ENCODE measurements at places on chromosomes 12 and 14. TPM values are rescaled to one million over a fixed set of nuclear protein-coding genes. Genes with fewer than 3 reads are reported as not detected.
A peak's percentile ranks its signal among the peaks of the same experiment; 100 is the strongest.

MYO1A gene
- 0.48 TPM for total RNA-seq

RFX4 gene
- total RNA-seq = not detected

KLRG1 gene
- 6.7 TPM for total RNA-seq

CD163L1 gene
- total RNA-seq = not detected

CLEC7A gene
- total RNA-seq = not detected

KRT80 gene
- not detected for total RNA-seq

IAPP gene
- not detected for total RNA-seq

TAS2R10 gene
- 1.0 TPM for total RNA-seq

PPP2R5E gene
- 52.4 TPM for total RNA-seq

SERPINA9 gene
- not detected for total RNA-seq

ZNF664 gene
- 41.0 TPM for total RNA-seq

TGM1 gene
- total RNA-seq = 8.7 TPM

DNA sequence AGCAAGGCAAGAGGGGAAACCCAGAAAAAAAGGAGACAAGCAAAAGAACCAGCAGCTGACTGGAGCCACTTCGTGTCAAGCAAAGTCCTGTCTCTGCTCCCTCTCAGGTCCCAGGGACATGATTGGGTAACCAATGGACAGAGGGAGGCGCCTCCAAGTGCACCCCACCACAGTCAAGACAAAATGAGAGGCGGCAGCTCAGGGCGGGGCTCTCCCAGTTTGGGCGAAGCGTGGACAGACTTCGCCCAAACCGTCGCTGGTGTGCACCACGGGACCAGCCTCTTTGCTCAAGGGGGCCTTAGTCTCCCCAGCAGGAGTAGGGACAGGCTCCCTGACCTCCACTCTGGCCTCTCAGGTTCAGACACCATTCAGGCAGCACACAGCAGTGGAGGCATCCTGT, 1.5 kb upstream of the BEGAIN start:
- peak; percentile 44 for DNase-seq

DNA sequence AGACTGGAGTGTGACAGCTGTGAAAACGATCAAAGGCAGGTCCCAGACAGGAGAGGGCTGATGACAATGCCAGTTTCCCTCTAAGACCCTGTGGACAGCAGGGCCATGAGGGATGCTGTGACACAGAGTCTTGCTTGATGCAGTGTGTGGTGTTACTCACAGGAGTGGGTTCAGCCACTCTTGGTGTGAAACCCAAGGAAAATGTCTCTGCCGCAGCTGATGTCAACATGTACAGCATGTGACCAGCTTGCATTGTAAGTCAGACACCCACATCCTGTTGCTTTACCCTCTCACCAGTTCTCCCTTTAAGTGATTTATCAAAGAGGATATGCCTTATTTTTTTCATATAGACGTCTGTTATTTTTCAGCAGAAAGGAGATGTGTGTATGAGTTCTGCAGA, 268.6 kb downstream of the BTG1 start:
- peak; percentile 92 for DNase-seq

DNA sequence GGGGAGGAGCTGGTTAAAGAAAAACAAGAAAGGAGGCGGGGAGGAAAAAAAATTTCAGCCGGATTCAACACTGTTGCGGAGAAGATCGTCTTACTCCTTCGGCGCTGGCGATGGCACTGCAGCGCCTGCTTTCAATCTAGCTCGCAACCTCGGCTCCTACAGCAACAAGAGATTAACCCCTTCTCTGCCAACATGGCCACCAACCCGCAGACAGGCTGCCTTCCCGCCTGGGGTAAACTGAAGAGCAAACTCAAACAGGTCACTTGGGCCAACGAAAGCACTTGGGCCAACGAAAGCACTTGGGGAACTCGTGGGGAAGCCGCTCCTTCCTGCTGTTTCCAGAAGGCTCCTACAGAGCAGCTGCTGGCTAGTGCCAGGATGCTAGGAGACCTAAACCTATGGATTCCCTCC, 73.7 kb downstream of the CIT start:
- no peak for DNase-seq

DNA sequence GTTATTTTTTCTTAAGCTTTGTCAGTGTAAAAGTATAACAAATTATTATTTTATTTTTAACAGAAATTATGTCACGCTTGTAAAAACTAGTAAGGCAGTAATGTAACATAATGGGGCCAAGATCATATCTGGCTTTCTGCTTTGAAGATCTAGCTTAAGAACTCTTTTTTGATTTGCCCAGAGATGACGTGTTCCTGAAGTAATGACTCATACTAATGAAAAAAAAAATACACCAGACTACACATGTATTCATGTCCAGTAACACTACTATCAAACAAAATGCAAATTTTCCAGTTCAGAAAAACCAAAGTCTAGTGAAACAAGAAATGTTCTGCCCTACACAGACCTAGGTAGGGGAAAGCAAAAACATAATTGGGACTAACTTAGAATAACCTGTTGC, 432.2 kb upstream of the ATXN7L3B start:
- no peak for DNase-seq

GRCh38 chr14:50335389-50335788, 23.3 kb downstream of the DMAC2L start:
- DNase-seq = no peak

GRCh38 chr14:56650979-56651378, 71.4 kb downstream of the TMEM260 start:
- no peak for DNase-seq

GRCh38 chr12:3990501-3991280, 117.5 kb upstream of the PARP11 start:
- no peak for DNase-seq

- peak; percentile 91 for DNase-seq
Observed at GRCh38 chr12:124914392-124915238, at the start of gene UBC. UBC (minus strand) TSS chr12:124914650; CDS start chr12:124913771, 879 bp downstream.

- DNase-seq = no peak
Observed at GRCh38 chr14:31320216-31320615, 100.1 kb downstream of the HEATR5A start.

- DNase-seq = no peak
Observed at GRCh38 chr12:102374190-102374589, 106.2 kb downstream of the IGF1 start.

DNA sequence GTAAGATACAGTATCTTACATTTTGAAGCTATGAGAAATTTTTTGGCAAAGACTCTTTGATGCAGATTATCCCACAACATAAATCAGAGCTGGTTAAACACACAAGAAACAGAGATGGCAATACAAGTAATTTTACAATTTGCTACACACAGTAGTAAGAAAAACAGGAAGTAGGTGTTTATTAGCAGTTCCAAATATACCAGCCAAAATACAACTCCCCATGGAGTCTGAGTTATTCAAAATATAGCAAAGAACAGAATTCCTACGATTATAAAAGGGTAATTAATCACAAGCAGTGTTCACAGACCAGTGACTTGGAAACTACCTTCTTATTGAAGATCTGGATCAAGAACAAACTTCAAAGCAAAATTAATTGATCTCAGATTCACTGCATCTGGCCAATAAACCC, 83.9 kb downstream of the BMP4 start:
- DNase-seq = no peak

DNA sequence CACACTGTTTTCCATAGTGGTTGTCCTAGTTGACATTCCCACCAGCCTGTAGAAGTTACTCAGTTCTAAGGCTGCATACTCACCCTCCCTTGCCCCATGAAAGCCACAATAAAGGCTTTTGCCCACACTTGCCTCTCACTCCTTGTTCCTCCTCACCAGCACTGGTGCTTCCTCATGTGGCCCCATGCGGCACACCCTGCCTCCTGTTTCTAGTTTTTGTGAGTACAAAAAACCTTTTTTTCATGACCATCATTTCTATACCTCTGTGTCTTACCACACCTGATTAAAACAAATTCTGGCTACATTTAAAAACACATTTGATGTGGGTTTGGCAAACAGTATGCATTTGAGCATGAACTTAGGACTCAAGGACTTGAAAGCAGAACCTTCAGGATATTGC, 40.7 kb upstream of the RIN3 start:
- no peak for DNase-seq

DNA sequence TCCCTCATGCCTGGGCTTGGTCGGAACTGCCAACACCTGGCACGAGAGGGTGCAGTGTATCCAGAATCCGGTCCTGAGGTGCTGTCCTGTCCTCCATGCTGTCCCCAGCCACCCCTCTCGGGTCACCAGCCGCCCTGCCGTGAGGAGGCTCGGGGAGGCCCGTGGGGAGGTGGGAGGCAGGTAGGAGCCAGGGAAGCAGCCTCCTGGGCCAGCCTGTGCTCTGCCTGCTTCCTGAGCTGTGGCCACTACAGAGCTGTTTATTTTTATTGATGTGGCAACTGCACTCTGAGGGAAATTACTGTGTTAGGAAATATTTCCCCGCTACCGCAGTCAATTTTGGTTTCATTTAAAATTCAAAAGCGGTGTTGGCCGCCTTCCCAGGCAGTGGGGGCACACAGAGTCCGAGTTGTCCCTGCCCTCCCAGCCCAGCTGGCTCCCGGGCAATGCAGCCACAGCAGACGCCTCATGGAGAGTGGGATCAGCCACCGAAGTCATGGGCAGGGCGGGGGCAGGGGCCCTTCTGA, 18.3 kb downstream of the NOC4L start:
- peak; percentile 58 for DNase-seq

DNA sequence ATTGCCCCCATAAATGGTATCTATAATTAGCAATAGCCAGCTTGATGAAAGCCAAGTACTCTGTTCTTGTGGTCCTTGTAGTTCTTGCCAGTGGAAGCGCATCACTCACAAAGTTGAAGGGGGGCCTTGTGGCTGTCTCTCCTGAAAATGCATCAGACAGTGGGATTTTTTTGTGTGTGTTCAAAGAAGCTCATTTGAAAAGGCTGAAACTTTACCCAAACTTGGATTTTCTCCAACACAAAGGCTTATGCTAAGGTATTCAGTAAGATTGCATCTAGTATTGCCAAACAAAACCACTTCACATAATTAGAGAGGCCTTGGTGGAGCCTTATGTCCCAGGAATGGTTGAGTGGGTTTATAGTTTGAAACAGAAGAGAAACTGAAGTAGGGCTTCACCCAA, 216.7 kb upstream of the TMTC1 start:
- no peak for DNase-seq

DNA sequence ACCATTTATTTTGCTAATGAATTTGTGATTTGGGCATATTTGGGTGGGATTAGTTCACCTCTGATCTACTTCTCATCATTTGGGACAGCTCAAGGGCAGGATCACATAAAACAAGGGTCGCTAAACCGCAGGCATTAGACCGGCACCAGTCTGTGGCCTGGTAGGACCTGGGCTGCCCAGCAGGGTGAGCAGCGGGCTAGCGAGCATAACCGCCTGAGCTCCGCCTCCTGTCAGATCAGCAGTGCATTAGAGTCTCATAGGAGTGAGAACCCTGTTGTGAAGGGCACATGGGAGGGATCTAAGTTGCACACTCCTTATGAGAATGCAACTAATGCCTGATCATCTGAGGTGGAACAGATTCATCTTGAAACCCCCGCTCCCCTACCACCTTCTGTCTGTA, 785.3 kb downstream of the TRHDE start:
- DNase-seq = no peak

DNA sequence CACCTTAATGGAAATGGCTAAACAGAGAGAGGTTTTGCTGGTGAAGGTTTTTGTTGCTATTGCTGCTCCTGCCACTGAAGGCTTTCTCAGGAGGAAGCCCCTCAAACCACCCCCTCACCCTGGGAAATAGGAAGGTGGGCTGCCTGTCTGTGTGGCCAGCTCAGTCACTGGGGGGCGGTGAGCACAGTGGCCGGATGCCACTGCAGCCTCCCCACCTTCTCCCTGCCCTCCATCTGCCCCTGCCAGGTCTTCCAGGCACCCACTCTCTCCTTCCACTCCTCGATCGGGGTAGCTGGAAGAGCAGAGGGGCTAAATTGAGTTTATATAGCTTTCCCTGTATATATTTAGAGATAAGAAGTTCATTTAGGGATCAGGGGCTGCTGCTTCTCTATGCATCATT, 80.8 kb downstream of the PAPOLA start:
- no peak for DNase-seq

DNA sequence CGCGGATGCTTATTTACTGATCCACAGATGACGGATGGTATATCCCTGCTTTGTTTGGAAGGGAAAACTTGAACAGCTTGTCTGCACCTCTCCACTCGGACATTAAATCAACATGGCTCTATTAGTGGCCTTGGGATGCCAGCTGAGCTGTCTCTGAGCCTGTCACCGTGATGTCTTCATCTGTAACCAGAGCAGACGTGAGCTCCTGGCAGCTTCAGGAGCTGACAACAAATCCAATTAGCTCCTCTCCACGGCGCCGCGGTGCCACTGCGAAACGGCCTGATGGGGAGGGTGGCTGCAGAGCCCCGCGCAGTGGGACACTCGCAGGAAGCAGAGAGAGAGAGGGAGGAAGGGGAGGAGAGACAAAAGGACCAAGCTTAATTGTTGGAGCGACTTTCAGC, 112.3 kb downstream of the PAPOLA start:
- DNase-seq = no peak

DNA sequence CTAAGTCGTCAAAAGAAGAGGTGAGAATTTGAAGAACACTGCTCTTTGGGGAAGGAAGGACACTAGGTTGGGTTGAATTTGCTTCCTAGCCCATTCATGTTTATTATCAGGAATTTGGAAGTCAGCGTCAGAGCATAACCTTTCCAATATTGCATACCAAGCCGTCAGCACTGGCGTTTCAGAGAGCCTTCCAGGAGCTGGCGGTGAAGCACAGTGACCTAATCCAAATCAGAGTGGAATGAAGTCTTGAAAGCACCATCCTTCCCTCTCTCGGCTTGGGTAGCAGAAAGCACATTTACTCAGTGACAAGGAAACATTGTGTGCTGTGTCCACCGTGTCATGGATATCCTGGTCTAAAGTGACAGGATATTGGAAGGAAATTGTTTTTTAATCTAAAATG, 240.3 kb upstream of the PELI2 start:
- DNase-seq = no peak

- no peak for DNase-seq
Observed at GRCh38 chr12:62640910-62641448, 174.4 kb downstream of the MON2 start.

GRCh38 chr12:47910981-47911380, 6.2 kb upstream of the VDR start:
- DNase-seq = no peak

Measured in natural killer cell treated with Interleukin-12 subunit alpha and Interleukin-12 subunit beta and Interleukin-15 and Interleukin-18, amount 100 ng/mL, for 72 hours (primary cell).